Fibroblast of mammary gland (primary cell): ENCODE measurements at places on chromosomes 3 and 15.

GRCh38 chr15:47872208-47872607, 154.9 kb downstream of the SEMA6D start:
- peak; percentile 24 for DNase-seq

DNA sequence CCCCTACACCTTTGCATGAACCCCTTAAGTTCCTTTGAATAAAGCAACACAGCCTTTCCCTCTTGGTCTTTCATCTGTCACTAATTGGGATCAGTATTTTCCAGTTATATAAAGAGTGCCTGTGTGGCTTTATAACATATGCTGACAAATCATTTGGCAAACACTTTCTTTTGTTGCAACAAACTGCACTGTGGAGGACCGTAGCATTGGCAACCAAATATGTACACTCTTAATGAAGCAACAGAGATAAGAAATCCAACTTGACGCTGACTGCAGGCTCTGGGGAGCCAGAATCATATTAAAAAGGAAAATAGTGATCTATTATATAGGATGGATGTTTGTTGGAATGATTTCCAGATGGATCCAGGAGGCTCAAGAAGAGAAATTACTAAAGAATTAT, 120.1 kb upstream of the PRICKLE2 start:
- DNase-seq, result peak; percentile 90

DNA sequence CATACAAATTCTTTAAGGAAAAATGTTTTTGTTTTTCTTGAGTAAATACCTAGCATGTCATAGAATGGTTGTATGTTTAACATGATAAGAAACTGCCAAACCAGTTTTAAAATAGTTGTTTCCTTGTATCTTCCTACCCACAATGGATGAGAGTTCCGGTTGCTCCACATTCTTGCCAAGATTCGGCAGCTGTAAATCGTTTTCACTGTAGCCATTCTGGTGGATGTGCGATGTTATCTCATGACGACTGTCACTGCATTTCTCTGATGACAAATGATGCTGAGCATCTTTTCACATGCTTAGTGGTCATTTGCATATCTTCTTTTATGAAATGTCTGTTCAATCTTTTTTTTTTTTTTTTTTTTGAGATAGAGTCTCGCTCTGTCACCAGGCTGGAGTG, 36.6 kb upstream of the SH3GL3 start:
- DNase-seq, result no peak

DNA sequence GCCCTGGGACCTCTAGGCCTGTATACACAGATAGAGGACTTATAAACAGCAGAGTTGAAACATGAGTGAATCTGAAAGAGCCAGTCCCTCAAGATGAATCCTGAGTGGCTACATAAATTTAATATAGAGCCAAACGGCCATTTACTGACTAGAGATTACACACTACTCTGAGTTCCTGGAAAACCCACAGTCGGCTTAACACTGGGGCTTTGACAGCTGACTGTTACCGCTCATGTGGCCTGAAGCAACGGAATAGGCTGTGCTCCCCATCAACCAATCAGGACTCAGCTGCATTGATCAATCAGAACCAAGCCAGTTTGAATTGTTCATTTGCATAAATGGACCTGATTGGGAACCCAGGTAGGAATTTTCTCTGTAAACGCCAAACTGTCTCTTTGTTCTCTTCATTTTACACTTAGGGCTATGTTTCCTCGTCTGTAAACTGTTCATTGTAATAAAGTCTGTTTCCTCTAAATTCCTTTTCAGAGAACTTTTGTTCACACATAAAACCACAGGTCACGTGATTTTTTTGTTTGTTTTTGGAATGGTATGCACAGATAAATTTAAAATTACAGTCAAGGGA, 40.5 kb downstream of the CCNL1 start:
- no peak for DNase-seq

DNA sequence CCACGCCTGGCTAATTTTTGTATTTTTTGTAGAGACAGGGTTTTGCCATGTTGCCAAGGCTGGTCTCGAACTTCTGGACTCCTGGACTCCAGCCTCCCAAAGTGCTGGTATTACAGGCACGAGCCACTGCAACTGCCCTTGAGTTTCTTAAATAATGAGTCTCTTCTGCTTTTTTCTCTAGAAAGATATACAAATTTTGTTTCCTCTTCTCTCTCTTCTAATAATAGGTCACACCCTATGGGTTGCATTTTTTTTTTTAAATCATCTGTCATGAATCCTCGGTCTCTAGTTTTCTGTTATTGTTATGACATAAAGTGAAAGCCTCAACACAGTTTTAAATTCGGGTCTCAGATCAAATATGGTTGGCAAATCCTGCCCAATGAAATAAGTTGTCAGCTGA, 111.2 kb downstream of the IL12A start:
- no peak for DNase-seq

- DNase-seq, result no peak
These were observed 32.2 kb upstream of the SNRK start for GRCh38 chr3:43254125-43254524.
